ENCODE measurements at places on chromosomes 2 and 18. TPM values are rescaled to one million over a fixed set of nuclear protein-coding genes. Genes with fewer than 3 reads are reported as not detected.

GRCh38 chr2:128491692-128492244 lies 173.1 kb upstream of the HS6ST1 start:
- no peak for DNase-seq

DNA sequence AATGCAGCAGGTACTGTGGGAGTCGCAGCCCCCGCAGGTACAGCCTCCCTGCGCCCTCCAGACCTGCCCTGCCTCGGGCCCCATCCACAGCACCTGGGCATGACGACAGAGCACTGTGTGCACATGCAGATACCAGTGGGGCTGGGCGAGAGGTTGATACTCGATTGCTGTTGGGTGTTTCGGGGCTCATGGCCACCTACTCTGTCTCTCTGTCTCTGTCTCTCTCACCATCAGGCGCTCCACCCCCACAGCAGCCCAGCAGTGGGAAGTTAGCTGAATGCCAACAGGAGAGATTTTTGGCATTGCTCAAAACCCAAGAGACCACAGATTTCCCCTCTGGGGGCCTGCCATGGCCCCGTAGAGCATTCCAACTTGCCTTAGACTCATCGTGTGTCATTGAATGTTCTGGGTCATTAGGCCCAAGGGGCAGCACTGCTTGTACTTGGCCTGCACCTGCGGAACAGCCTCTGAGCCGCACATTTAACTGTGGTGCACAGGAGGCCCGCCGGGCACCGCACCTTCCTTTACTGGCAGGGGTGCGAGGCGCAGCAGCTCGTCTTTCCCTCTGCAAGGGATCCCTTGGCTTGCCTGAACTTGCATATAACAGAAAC lies 18.8 kb downstream of the KCNIP3 start:
- DNase-seq, result no peak

GRCh38 chr2:54013996-54014395 lies 43.2 kb upstream of the PSME4 start:
- DNase-seq, result no peak

- DNase-seq, result no peak
These were observed 275.9 kb downstream of the DCC start for GRCh38 chr18:52615943-52616342.

DNA sequence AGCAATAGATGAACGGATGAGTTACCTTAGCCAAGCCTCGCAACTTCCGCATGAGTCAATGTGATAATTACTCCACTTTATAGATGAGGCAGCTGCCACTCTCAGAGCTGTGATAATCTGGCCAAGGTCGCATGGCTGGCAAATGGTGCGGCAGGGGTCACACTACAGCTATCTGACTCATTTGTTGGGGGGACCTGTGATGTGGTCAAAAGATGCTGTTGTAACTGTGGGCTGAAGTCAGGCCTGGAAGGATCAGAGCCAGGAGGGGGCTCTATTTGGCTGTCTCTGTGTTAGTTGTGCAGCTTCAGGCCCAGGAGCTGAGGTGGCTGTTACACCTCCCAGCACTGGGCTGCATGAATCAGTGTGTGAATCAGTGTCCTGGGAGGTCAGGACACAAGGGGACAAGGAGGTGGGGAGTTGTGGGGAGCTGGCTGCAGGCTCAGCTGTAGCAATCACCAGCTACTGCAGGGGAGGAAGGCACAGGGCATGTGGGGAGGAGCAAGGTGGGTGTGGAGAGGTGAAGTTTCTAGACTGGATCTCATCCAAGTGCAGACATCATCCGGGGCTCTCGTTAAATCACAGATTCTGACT lies 33.1 kb downstream of the NGEF start:
- peak; percentile 90 for DNase-seq

DNA sequence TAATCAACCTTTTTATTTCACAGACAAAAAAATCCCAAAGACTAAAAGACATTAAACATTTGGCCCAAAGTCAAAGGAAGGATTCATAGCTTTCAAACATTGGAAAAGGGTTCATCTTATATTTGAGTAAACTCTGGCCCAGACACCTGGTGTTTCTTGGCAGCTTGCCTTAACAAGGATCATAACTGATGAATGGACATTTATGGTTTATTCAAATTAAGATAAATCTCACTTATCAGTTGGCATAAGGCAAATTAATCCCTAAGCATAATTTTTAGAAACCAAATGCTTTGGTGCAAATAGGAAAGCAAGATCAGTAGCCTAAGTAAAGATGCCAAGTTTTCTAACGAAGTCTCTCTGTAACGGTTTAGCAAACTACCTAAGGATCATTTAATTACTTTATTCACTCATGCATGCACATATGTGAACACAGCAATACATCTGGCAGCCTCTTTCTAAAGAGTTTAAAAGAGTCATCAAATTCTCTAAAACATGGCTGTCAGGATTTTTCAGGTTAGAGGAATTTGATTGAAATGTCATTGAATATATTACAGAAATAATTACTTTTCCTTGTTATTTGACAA lies 323.4 kb upstream of the RBMS1 start:
- DNase-seq, result no peak

DNA sequence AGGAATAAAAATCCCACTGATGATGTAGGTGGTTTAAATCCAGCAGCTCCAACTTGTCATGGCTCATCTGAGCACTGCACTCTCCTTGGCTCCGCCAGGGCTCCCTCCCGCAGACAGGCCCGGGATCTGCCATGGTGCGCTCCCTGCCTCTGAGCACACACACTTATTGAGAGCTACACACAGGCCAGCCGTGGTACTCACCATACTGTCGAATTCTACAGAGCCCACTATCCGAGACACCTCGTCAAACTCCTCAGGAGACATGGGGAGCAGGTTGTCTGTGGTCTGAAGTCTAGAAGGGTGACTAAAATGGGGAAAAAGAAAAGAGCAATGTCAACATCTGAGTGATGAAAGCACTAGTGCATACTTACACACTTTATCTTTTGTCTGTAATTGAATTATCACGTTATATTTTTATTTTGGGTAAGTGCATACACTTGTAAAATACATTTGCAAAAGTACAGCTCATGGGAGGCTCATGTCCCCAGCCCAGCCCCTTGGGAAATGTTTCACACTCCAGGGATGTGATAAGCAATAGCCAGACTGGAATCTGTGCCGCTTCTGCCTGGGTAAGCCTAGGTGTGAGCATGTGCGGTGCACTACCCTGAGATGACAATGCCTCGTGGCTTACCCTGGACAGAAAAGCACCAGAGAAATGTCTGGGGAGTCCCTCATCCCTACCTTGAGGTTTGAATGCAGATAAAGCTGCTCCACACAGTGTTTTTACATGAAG lies 39.2 kb downstream of the STAT1 start:
- no peak for DNase-seq

GRCh38 chr2:114450639-114451038 lies 8.2 kb downstream of the DPP10 start:
- no peak for DNase-seq

- DNase-seq, result no peak
These were observed 746.9 kb upstream of the NRXN1 start for GRCh38 chr2:51778806-51779205.

GRCh38 chr2:221204699-221205098 lies 367.4 kb downstream of the EPHA4 start:
- no peak for DNase-seq

GRCh38 chr2:177535958-177536504 lies 143.5 kb downstream of the AGPS start:
- DNase-seq, result no peak

- DNase-seq, result no peak
These were observed 433.7 kb upstream of the TNP1 start for GRCh38 chr2:217293607-217294006.

- no peak for DNase-seq
These were observed 195.9 kb upstream of the HS6ST1 start for GRCh38 chr2:128514555-128514955.

- DNase-seq, result no peak
These were observed 129.5 kb upstream of the NYAP2 start for GRCh38 chr2:225270053-225270452.

- DNase-seq, result no peak
These were observed 8.2 kb upstream of the KCTD1 start for GRCh38 chr18:26556573-26556972.

- DNase-seq, result no peak
These were observed 27.6 kb upstream of the LGALSL start for GRCh38 chr2:64426183-64426952.

GRCh38 chr18:79510731-79511241 lies 115.1 kb downstream of the NFATC1 start:
- no peak for DNase-seq

DNA sequence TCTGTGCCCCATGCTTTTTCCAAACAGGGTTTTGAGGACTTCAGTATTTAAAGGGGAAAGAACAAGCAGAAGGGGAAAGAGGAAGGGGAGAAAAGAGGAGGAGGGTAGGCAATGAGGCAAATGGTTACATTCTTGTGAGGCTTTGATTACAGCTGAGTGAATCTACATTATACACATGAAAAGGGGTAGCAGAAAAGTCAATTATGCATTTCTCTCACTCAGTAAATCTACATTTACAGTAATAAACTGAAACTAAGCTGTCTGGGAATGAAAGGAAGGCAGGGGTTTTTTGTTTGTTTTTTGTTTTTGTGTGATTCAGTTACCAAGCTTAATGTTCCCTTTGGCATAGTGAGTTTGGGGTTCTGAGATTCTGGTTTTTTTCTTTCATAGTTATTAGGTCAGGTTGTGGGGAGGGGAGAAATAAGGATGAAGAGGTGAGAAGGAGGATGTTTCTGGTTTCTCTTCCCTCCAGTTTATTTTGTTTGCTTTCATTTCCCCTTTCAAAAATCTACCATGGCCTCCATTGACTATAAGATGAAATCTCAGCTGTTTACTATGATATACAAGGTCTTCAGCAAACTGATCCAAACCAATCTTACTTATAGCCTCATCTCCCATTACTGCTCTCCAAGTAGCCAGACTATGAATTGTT lies 18.7 kb downstream of the C18orf63 start:
- no peak for DNase-seq

- DNase-seq, result peak; percentile 94
These were observed 108.8 kb downstream of the B3GNT2 start for GRCh38 chr2:62304429-62305417.

GRCh38 chr2:236904389-236905263 lies 181.1 kb upstream of the COPS8 start:
- DNase-seq, result no peak

GRCh38 chr2:160109939-160110673 lies 47.7 kb upstream of the PLA2R1 start:
- DNase-seq, result peak; percentile 59

GRCh38 chr2:159064446-159065301 lies 96.2 kb downstream of the TANC1 start:
- DNase-seq, result no peak

DNA sequence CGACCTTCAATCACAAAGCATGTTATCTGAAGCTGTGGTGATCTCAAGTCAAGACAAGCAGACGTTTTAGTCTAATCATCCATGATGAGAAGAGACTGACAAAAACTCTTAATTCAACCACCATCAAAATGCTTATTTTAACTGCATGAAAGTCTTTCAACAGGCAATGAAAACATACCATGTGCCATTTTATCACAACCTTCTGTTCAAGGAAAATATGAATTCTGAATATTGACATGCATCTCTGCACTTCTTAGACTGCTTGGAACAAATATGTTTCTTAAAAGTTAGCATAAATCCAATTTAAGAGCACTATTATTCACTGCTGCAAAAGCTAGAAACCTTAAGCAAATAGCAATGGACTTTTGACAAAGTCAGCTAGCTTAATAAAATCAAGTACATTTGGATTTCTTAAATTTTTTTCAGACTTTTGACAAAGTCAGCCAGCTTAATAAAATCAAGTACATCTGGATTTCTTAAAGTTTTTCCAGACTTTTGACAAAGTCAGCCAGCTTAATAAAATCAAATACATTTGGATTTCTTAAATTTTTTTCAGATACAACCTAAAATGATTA lies 70.9 kb downstream of the OLA1 start:
- DNase-seq, result no peak

- no peak for DNase-seq
These were observed 401.6 kb downstream of the GPD2 start for GRCh38 chr2:156837635-156838370.

GRCh38 chr18:47113796-47114540 lies 36.3 kb downstream of the HDHD2 start:
- DNase-seq, result no peak

DNA sequence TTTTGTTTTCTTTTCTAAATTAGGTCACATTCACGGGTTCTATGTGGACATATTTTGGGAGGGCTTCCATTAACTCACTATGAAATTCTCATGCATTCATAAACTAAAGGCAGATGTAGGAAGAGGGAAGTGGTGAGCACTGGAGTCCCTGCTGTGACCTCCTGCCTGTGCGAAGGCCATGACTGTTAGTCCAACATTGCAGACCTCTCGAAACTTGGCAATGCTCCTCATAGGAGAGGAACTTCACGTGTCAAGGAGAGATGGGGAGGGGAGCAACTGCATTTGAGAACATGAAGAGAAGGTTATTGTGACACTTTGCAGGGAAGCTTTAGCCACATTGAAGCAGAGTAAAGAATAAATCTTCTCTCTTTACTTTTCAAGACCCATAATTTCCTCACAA lies 126.4 kb upstream of the HNMT start:
- DNase-seq, result no peak

DNA sequence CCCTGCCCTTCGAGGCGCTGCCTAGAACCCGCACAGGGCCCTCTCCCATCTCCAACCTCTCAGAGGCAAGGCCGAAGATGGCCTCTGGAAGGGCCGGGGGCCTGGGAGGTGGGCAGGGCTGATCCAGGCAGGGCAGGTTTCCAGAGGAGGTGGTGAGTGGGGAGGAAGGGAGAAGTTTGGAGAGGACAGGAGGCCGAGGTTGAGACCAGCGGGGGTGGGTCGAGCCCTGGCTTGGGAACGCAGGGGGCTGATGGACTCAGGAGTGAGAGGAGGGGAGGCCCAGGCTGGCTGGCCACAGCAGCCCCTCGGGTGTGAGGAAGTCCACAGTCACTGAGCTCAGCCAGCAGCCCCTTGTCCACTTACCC lies 10.5 kb downstream of the CAPN10 start:
- DNase-seq, result no peak

The NYAP2 gene
- total RNA-seq, result not detected

The MLPH gene
- total RNA-seq, result 81.4 TPM

The ELOA2 gene
- total RNA-seq, result not detected

The CDH2 gene
- 0.15 TPM for total RNA-seq

The TMEM247 gene
- not detected for total RNA-seq

The EPB41L3 gene
- total RNA-seq, result 0.34 TPM

The COL4A3 gene
- total RNA-seq, result 4.9 TPM

The REG3G gene
- total RNA-seq, result 0.86 TPM

The NPPC gene
- 0.52 TPM for total RNA-seq

The GPATCH11 gene
- 5.5 TPM for total RNA-seq
